ENCODE measurements at places on chromosomes 1 and 21.

DNA sequence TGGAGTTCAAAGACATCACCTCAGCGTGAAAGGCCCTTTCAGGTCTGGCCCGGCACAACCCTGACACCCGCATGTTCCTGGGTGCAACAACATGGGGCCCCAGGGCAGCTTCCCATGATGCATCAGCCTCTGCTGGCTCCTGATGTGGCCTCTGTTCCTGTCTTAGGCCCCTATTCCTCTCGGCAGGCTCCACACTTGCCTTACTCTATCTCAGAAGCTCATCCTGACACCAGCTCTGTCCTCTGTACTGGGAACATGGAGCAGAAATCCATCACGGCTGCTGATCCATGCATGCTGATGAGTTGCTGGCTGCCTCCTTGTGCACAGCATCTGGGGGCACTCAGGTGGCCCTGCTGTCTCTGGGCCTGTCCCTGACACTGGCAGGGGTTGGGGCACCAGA is 74.6 kb downstream of the ADARB1 start:
- no peak for DNase-seq

GRCh38 chr1:236850077-236850979 is 55.2 kb downstream of the MTR start:
- DNase-seq, result no peak

DNA sequence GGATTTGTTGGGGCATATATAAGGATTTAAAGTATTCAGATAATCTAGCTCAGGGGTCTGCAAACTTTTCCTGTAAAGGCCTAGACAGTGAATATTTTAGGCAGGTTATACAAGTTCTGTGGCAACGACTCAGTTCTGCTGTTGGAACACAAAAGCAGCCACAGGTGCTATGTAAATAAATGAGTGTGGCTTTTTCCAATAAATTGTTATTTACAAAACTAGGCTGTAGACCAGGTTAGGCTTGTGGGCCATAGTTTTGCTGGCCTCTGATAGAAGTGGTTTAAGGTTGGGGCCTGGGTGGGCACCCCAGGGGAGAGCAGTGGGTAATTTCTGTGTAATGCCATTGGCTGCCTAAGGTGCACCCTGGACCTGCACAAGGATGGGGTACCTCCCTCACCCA is 16.9 kb upstream of the IGFN1 start:
- DNase-seq, result no peak

DNA sequence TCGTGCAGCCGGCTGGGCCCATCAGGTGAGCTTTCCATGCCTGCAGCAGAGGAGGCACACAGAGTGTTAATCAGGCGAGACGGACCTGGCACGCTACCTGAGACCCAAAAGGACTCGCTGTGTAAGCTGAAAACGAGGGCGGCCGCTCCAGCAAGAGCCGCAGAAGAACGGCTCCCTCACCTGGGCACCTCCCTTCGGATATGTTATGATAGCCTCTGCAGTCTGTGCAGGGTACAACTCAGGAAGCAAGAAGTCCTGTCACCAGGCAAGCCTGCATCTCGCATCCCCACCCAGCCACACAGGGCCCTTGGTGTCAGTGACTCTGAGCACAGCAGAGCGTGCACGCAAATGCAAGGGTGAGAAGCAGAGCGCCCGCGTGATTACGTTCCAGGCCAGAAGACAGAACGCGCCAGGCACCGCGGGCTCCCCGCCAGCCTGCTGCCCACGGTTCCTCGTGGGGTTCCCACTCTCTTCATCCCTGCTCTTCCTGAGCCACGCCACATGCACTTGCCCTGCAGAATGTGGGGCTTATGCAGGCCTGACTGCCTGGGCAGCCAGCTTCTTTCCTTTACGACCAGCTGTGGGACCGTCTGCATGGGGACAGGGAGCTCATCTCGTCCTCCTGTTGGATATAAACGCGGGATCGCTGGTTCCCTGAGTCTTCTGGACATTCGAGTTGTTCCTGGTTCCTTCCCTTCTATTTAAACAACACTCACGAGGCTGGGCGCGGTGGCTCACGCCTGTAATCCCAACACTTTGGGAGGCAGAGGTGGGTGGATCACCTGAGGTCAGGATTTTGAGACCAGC is 20.2 kb upstream of the LRRC47 start:
- DNase-seq, result no peak

DNA sequence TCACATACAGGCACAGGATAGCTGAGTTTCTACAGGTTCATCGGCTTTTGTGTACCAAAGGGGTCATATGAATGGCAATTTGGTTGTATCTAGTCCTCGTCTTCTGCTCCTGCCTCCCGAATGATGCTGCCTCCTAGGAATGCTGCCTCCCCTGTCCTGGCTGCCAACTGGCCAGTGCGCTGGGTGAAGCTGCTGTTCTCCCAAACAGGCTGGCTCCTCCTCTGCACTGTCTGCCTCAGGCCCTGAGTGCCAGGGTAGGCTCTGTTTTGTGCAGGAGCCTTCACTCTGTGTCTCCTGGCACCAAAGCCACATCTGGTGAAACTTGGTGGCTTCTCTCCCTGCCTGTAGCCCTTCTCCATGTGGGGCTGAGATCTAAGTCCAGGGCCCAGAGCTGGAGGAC is 60.3 kb downstream of the RHOU start:
- DNase-seq, result no peak

DNA sequence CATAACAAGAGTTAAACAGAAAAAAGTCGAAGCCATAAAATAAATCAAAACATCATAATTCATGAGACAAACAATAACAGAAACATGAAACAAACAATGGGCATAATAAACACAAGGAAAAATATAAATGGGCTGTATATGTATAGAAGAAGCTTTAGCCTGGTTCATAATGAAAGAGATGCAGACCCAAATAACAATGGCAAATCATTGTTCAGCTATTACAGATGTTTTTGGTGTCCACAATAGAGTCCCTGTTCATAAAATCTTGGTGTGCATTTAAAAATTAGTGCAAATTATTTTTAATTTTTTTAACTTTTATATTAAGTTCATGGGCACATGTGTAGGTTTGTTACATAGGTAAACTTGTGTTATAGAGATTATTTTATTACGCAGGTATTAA is 1185.9 kb upstream of the B3GALT2 start:
- no peak for DNase-seq

- no peak for DNase-seq
These were observed 2.6 kb downstream of the AIDA start for GRCh38 chr1:222709700-222710153.

GRCh38 chr1:234096161-234096770 is 191.8 kb downstream of the SLC35F3 start:
- no peak for DNase-seq

- no peak for DNase-seq
These were observed 149.7 kb downstream of the HIVEP3 start for GRCh38 chr1:41769068-41769467.

GRCh38 chr1:6448749-6449631 is 17.0 kb downstream of the TNFRSF25 start:
- peak; percentile 62 for DNase-seq

DNA sequence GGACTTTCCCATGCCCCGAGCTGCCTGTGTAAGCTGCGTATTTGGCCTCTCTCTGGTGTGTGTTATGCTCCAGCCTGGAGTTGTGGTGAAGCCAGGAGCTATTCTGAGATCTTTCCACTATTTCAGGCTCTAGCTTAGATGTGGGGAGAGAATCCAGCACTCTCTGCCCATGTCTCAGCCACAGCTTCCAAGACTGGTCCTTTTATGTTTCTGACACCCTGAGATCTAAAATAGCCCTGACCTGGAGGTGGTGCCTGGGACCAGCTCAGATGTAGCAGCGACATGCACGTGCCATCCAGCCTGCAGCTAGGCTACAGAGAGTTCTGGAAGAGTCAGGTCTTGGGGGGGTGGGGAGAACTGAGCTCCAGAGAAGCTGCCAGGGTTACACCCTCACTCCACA is 76.5 kb downstream of the TENT5C start:
- no peak for DNase-seq

DNA sequence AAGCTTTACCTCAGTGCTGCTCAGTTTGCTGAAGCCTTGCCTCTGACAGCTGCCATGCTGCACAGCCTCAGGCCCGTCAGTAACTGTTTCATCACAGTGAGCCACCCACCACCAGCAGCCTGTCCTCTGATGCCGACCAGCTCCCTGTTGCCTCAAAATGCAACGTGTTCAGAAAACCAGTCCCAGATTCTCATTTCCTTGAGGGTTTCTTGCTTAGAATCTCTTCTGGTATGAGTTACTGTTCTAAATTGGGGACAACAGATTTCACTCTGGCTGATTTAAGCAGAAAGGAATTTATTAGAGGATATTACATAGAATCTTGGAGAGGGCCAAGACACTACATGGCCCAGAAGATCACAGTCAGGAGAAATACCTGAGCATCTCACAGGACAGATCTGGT is 11.0 kb downstream of the UBL4B start:
- no peak for DNase-seq

DNA sequence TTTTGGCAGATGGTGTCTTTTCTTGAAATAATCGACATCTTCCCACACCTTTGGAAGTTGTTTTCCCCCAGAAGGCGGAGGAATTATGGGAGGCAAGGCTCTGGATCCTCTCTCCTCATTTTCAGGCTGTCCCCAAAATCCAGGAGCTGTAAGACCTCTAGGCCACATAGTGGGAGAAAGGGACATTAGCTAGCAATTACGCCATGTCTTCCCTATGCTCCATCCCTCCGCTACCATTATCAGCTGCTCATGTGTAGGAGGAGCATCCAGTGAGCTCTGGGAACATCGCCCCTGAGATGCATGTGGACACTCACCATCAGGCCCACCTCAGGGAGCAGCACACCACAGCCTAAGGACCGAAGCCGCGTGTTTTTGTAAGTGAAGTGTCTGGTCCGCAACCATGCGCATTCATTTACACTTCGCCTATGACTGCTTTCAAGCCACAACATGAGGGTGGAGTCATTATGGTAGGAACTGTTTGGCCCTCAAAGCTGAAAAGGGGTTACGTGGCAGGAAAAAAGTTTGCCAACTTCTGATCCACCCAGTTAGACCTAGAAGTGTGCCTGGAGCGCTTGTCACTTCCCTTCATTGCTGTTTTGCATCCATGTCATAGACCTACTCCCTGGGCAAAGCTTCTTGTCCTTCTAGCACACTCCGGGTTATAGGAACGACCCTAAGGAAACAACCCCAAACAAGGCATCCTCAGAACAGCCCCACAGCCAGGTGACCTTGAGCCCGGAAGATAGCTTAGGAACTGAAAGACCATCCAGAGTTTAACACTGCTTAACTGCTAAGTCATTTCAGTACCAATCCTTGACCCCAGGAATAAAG is 85.5 kb downstream of the C1orf94 start:
- DNase-seq, result no peak

GRCh38 chr1:215226757-215227156 is 144.2 kb downstream of the KCNK2 start:
- no peak for DNase-seq

- no peak for DNase-seq
These were observed 3.3 kb downstream of the CASZ1 start for GRCh38 chr1:10793129-10793651.

DNA sequence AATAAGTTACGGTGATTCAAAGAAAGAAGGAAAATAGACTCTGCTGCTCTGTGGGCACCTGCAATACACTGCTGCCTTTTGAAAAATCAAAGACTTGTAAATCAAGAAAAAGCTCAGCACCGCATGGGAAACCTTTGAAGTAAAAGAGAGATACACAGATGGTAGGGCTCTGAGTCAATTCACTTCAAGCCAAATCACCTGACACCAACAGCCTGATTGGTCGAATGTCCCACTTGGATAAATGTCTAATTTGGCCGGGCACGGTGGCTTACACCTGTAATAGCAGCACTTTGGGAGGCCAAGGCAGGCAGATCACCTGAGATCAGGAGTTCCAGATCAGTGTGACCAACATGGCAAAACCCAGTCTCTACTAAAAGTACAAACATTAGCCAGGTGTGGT is 19.2 kb upstream of the RCAN3 start:
- no peak for DNase-seq
